ENCODE measurements at places on chromosomes 3 and 15.

- no peak for DNase-seq
These were observed 40.8 kb upstream of the FILIP1L start for GRCh38 chr3:100155128-100155527.

- no peak for DNase-seq
These were observed 107.2 kb downstream of the NSMCE3 start for GRCh38 chr15:29162411-29162810.

DNA sequence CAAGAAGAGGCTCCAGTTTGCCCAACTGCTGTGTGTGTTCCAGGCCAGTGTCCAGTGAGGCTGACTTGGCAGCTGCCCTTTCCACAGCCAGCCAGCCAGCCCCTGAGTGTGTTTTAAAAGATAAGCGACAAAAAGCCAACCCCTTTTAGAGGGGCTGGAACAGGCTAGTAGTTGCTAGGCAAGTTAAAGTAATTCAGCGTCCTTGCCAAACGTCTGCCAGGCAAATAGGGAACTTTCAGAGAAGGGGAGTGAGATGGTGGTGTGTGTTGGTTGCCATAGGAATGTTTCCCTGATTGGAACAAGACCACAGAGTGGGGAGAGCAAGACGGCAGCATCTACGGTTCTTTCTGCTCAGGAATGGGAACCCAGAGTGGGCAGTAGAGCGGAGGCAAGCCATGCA lies 86.3 kb downstream of the TMEM108 start:
- DNase-seq: no peak

DNA sequence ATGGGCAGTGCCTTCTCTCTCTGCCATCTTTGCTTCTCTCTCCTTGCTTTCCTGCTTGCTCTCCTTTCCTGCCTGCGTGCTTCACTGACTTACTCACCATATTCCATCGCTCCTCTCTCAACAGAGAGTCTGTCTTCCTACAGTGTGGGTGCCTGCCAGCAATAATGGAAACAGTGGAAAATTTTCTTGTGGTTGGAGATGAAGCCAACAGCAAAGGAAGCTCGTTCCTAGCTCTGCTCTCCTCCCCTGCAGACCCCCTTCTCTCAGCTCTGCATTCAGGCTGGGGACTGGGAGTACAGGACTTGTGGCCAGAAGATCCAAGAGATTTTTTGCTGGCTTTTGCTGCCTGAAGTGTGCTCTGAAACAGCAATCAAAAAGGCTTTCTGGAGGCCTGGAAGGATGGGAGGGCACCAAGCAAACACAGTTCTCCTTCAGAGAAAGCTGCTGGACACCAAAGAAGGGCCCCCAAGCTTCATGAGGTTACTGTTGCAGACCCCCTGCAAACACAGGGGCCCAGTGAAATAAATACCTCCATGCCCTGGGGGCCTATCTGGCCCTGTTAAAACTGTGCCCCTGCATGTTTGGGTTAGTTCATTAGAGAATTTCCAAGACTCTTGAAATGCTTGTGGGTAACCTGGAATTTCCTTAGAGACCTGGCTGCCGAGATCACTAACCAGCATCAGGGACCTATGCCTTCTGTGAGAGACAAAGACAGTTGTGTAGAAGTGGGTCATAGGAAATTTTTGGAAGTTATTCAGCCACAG lies 149.9 kb upstream of the RASGRP1 start:
- no peak for DNase-seq

DNA sequence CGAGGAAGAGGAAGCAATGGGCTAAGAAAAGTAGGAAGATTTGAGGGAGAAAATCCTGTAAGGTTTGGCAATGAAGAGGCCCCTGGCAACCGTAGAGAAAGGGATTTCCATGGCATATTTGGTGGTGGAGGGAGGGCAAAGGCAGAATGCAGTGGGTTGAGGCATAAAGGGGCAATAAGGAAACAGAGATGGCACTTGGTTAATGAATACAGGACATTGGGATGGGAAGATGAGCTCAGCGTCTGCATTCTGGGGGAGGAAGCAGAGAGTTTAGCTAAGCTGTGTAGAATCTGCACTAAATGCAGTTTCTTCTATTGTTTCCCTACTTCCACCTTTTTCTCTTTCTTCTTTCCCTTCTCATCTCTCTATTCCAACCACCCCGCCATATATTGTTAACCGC lies 83.6 kb downstream of the LRTM1 start:
- no peak for DNase-seq

Measured in stimulated activated CD4-positive, alpha-beta T cell treated with anti-CD3 and anti-CD28 coated beads, Interleukin-1b, Interleukin-23, amount 100 ng/mL, for 24 hours (primary cell).